ENCODE measurements at places on chromosomes 12 and 14. TPM values are rescaled to one million over a fixed set of nuclear protein-coding genes. Genes with fewer than 3 reads are reported as not detected.

GRCh38 chr12:106767954-106768822, 6.3 kb upstream of the RIC8B start:
- H3K4me1 ChIP-seq = peaks cover 5% of the 10 kb centered on the region
- no peak overlapping the region for H3K4me3 ChIP-seq
- H3K27me3 ChIP-seq = peaks cover 11% of the 10 kb centered on the region
- DNase-seq = no peak
- no peak overlapping the region for H3K27ac ChIP-seq
- H3K36me3 ChIP-seq = no peaks in the 10 kb centered on the region

- no peak for DNase-seq
- H3K4me3 ChIP-seq = no peak overlapping the region
- H3K4me1 ChIP-seq = no peaks in the 10 kb centered on the region
- H3K27ac ChIP-seq = no peak overlapping the region
- H3K36me3 ChIP-seq = no peaks in the 10 kb centered on the region
Measured at GRCh38 chr14:95192311-95192710, 35.0 kb upstream of the DICER1 start.

- DNase-seq = no peak
- H3K27me3 ChIP-seq = no peaks in the 10 kb centered on the region
Measured at GRCh38 chr12:92445253-92446082, 257.3 kb upstream of the PLEKHG7 start.

GRCh38 chr12:116759783-116760621, 21.9 kb downstream of the RNFT2 start:
- DNase-seq = peak; percentile 59
- peak overlapping the region; percentile 74 for H3K4me3 ChIP-seq
- peaks cover 31% of the 10 kb centered on the region for H3K36me3 ChIP-seq
- H3K4me1 ChIP-seq = peaks cover 26% of the 10 kb centered on the region

DNA sequence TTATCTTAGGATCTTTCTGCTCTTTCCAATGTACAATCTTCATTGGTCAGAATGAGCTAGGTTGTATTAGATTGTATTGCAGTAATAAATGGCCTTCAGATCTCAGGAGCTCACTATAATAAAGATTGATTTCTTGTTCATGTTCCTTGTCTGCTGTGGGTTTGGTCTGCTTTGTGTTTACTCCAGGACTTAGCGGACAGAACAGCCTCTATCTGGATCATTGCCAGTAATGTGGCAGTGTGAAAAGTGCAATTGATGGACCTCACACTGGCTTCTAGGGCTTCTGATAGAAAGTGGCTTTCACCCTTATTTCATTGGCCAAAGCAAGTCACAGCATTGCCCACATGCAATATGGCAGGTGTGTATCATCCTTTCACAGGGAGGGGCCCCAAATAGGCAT, 81.2 kb downstream of the BTG1 start:
- H3K4me3 ChIP-seq = no peak overlapping the region
- no peaks in the 10 kb centered on the region for H3K27me3 ChIP-seq
- H3K36me3 ChIP-seq = peaks cover 7% of the 10 kb centered on the region
- peaks cover 20% of the 10 kb centered on the region for H3K4me1 ChIP-seq
- H3K27ac ChIP-seq = no peak overlapping the region
- no peak for DNase-seq

DNA sequence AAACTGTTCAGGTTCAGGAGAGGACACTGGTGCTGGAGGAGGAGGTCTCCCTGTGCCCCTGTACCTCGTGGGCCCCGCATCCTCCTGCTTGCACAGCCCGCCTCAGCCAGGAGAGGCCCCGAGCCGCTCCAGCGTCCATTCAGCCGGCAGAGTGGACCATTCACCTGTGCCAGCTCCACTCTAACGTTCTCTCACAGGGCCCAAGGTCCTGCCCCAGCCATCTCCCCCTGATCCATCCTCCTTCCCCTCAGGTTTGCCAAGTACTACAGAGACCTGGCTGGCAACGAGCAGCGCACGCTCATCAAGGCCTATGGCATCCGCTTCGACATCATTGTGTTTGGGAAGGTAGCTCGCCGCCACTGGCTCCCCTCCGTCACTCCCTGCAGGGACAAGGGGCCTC, 22.2 kb downstream of the P2RX4 start:
- H3K27ac ChIP-seq = no peak overlapping the region
- no peak overlapping the region for H3K4me3 ChIP-seq
- H3K4me1 ChIP-seq = peaks cover 25% of the 10 kb centered on the region

DNA sequence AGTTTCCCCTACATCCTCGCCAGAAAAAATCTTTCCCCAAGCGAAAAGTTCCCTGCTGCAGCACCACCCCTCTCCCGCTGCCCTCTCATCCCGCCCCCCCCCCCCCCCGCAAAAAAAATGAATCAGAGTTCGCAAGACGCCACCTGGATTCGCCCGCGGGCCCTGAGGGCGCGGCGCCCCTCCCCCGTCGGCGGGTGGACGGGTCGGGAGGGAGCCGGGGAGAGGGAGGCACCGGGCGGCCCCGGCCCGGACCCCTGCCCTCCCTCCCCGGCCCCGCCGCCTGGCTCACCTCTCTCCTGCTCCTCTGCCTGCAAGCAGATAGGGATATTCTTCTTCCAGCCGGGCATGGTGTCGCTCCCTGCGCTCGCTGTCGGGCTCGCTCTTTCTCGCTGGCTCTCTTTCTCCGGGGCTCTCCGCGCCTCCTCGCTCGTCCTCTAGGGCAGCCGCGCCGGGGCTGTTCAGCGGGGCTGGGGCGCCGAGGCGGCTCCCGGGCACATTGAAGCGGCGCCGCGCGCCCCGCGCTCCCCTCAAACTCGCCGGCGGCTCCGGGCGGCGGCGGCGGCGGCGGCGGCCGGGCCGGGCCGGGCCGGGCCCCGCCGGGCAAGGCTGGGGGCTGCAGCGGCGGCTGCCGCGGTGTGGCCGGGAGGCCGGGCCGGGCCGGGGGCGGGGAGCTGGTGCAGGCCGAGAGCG, 200.3 kb upstream of the CAND1 start:
- peak; percentile 28 for DNase-seq
- H3K4me1 ChIP-seq = peaks cover 12% of the 10 kb centered on the region
- H3K36me3 ChIP-seq = no peaks in the 10 kb centered on the region
- peaks cover 53% of the 10 kb centered on the region for H3K27me3 ChIP-seq
- H3K27ac ChIP-seq = no peak overlapping the region

GRCh38 chr12:99771659-99772058, 124.1 kb downstream of the GARIN6 start:
- no peaks in the 10 kb centered on the region for H3K4me1 ChIP-seq
- no peak overlapping the region for H3K4me3 ChIP-seq
- H3K36me3 ChIP-seq = no peaks in the 10 kb centered on the region
- no peak overlapping the region for H3K27ac ChIP-seq

DNA sequence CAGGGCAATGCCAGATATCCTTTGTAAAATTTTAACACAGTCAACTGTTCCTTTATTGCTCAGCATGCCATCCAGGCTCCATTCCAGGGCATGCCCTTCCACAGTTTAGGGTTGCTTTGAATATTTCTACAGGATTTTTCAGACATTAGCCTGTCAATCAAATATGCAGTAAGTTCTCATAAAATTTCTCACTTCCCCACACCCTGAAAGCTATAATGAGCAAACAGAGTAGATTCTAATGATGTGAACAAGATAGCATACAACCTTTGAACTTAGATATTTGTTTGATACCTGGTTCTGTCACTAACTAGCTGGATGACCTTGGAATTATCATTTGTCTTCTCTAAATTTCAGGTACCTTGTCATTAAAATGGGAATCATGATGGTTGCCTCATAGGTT, 251.2 kb downstream of the SYT1 start:
- H3K36me3 ChIP-seq = no peaks in the 10 kb centered on the region
- H3K27ac ChIP-seq = no peak overlapping the region
- DNase-seq = no peak
- H3K4me1 ChIP-seq = no peaks in the 10 kb centered on the region

DNA sequence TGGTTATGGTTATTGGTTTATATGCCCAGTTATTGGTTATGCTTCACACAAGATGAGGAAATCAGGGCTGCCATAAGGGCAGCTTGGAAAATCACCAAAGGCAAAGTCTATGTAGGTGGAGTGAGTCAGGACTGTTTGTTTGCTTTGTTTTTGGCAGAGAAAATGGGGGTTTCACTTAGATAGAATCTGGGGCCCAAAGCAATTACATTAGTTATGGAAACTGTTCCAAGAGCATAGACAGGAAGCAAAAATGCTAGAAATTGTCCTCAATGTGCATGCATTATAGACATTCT, 2.2 kb downstream of the VAMP1 start:
- no peaks in the 10 kb centered on the region for H3K27me3 ChIP-seq
- H3K4me1 ChIP-seq = peaks cover 74% of the 10 kb centered on the region
- peaks cover 56% of the 10 kb centered on the region for H3K36me3 ChIP-seq
- no peak for DNase-seq
- H3K4me3 ChIP-seq = peak overlapping the region; percentile 89
- peak overlapping the region; percentile 88 for H3K27ac ChIP-seq

DNA sequence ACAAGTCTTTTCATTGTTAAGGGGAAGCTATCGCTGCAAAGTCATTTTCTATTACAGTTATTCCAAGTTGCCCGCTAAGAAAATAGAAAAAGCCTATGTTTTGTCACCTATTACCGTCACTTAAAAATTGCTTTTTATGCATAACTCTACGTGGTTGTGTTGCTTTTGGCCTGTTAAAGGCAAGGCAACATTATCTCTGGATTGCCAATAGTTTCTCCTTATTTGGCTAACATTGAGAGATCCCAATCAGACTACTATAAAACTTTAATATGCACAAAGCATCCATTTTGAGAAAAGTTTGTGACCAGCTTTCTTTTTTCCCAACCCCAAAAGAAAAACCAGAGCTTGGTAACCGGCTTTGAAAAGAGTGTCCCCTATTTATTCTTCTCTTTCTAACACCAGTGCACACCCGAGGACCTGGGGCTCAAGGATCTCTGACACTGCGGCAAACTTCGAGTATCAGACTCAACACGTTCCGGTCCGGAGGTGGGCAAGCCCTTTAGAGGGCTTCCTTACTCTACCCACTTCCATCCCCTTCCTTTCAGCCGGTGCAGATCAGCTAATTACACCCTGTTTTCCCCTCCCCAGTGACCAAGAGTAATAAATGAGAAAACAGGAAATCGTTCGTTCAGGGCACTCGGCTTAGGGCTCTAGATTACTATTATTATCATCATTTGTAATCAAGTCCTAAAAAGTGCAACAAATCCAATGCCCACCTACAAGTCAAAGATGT, 1.2 kb downstream of the PPP1R12A start:
- H3K27me3 ChIP-seq = no peaks in the 10 kb centered on the region
- H3K4me3 ChIP-seq = peak overlapping the region; percentile 87
- peaks cover 49% of the 10 kb centered on the region for H3K4me1 ChIP-seq
- DNase-seq = peak; percentile 34
- H3K36me3 ChIP-seq = peaks cover 19% of the 10 kb centered on the region

DNA sequence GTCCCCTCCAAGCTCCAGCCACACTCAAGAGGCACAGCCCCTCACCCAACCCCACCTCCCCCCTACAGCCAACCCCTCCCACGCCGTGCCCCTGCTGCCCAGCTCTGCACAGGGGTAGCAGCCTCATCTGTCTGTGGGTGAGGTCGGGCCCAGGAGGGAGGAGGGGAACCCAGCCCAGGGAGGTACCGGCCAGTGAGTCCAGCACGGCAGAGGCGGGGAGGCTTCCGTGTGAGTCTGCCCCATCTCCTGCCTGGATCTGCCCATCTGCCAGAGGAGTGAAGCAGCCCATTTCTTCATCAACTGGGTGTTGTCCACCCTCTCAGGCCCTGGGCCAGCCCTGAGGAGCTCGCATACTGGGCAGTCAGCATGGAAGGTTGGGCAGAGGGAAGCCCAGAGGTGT, 54.2 kb downstream of the CCNK start:
- H3K4me1 ChIP-seq = no peaks in the 10 kb centered on the region
- no peak for DNase-seq
- no peak overlapping the region for H3K27ac ChIP-seq
- no peak overlapping the region for H3K4me3 ChIP-seq
- no peaks in the 10 kb centered on the region for H3K36me3 ChIP-seq

GRCh38 chr12:334125-334524, 55.0 kb downstream of the KDM5A start:
- H3K27me3 ChIP-seq = no peaks in the 10 kb centered on the region
- H3K4me3 ChIP-seq = no peak overlapping the region
- H3K36me3 ChIP-seq = peaks cover 64% of the 10 kb centered on the region
- no peaks in the 10 kb centered on the region for H3K4me1 ChIP-seq
- DNase-seq = no peak
- no peak overlapping the region for H3K27ac ChIP-seq

- H3K27ac ChIP-seq = no peak overlapping the region
- no peak for DNase-seq
Measured at GRCh38 chr12:39329018-39329417, 113.9 kb downstream of the KIF21A start.

GRCh38 chr14:71852181-71852580, 80.0 kb upstream of the RGS6 start:
- no peak overlapping the region for H3K27ac ChIP-seq
- peaks cover 2% of the 10 kb centered on the region for H3K36me3 ChIP-seq
- peaks cover 25% of the 10 kb centered on the region for H3K27me3 ChIP-seq
- no peak overlapping the region for H3K4me3 ChIP-seq
- no peak for DNase-seq

DNA sequence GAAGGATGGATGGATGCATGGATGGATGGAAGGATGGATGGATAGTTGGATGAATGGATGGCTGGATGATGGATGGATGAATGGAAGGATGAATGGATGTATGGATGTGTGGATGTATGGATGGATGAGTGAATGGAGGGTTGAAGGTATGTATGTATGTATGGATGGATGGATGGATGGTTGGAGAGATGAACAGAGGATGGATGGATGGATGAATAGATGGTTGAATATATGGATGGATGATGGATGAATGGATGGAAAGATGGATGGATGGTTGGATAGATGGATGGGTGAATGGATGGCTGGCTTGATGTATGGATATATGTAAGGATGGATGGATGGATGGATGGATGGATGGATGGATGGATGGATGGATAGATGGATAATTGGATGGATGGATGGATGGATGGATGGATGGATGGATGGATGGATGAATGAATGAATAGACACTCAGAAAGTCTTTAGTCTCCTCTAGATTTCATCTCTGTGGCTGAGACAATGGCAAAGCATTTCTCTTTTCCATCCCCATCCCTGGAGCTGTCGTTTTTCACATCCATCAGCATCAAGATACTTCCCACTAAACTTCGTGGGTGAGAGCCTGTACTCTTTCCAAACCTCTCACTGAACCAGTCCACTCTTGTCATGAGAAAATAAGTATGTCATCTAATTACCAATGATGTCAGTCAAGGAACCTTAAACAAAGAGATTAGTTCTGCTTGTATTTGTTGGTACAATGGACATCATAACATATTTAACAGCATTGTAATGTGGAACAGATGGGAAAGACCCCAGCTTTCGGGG, 74.8 kb upstream of the CLMN start:
- no peaks in the 10 kb centered on the region for H3K4me1 ChIP-seq
- H3K4me3 ChIP-seq = no peak overlapping the region
- H3K36me3 ChIP-seq = peaks cover 3% of the 10 kb centered on the region
- no peak overlapping the region for H3K27ac ChIP-seq
- H3K27me3 ChIP-seq = peaks cover 4% of the 10 kb centered on the region
- no peak for DNase-seq

- DNase-seq = no peak
- no peak overlapping the region for H3K27ac ChIP-seq
- H3K4me3 ChIP-seq = no peak overlapping the region
- H3K4me1 ChIP-seq = peaks cover 60% of the 10 kb centered on the region
- peaks cover 62% of the 10 kb centered on the region for H3K36me3 ChIP-seq
- no peaks in the 10 kb centered on the region for H3K27me3 ChIP-seq
Measured at GRCh38 chr14:22577334-22577908, 11.6 kb downstream of the DAD1 start.

RECQL gene
- 100 TPM for total RNA-seq

PAH gene
- total RNA-seq = not detected

KRT72 gene
- not detected for total RNA-seq

WNT1 gene
- total RNA-seq = 0.33 TPM

MGAT4C gene
- total RNA-seq = not detected

INHBE gene
- total RNA-seq = not detected

PLBD1 gene
- total RNA-seq = not detected

GPX2 gene
- not detected for total RNA-seq

KRT82 gene
- total RNA-seq = not detected
